ENCODE measurements at places on chromosomes 13 and 19.

- DNase-seq = no peak
Measured at GRCh38 chr19:40565910-40566495, 10.7 kb upstream of the SHKBP1 start.

GRCh38 chr13:44407891-44408290, 34.3 kb downstream of the SERP2 start:
- DNase-seq = no peak

DNA sequence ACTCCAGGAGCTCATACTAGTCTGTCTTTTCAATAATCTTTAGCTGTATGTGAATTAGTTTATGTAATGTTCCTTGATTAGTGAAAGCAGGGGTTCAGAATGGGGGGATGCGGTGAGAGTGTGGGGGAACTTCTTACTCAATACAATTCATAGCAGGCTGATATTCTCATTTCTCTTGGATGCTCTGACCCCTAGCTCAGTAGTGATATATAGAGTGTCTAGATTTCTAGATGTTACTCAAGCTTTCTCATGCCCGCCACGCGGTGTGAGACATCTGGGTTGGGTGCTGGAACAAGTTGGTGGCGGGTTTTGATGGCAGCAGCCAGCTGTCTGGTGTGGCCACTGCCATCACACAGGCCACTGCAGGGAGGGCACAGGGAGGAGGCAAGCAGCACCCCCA, 39.3 kb upstream of the FLT1 start:
- DNase-seq = no peak

- no peak for DNase-seq
Measured at GRCh38 chr19:347946-348861, 3.6 kb upstream of the MIER2 start.

DNA sequence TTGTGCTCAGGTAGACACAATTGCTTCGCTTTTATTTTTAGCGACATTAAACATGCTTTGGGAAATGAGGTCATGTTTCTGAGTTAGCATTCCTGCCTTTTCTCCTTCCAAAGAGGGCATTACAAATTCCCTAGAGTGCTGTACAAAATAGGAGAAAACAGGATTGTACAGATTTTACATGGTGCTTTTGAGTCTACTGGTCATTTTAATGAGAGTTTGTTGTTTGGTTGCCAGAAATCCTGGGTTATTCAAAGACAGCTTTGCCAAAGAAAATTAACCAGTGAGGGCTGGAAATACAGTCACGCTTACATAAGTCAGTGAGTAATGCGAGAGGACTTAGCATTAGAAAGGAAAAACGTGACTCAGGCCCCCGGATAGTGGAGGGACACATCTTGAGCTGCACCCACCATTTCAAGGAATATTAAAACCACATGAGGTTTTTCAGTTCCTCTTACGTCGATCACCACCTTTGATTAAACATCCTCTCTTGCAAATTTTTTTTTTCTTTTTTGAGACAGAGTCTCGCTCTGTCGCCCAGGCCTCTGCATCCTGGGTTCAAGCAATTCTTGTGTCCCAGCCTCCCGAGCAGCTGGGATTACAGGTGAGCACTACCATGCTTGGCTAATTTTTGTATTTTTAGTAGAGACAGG, 55.4 kb downstream of the SACS start:
- no peak for DNase-seq

DNA sequence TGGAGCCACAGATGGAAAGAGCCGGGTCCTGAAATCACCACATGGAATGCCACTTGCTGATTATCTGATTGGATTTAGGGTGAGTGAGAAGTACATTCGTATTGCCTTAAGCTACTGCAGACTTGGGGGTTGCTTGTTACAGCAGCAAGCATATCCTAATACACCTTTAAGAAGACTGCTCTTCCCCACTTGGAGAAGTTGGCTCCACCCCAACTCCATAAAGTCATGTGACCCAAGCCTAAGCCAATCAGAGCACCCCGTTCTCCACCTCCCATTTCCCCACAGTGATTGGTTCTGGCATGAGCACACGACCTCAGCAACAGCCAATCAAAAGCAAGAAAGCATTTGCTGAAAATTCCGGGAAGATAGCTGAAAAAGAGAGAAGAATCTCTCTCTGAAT, 23.1 kb downstream of the CACNA1A start:
- no peak for DNase-seq

DNA sequence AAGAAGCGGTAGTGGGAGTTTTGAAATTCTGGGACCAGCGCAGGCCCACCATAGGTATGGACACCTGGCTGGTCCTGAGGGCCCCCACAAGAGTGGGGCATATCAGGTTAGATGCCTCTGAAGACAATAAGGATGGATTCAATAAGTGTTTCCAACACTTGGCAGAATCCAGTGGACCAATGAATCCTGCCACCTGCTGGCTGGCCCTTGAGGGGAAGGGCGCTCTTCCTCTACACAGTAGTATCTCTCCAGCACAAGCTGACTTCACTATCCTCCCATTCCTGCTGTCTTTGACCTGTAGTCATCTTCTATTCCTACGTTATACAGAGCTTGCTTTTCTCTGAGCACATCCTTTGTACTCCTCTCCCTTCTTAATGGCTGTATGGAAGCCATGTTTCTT, 199.7 kb upstream of the TSHZ3 start:
- DNase-seq = no peak

DNA sequence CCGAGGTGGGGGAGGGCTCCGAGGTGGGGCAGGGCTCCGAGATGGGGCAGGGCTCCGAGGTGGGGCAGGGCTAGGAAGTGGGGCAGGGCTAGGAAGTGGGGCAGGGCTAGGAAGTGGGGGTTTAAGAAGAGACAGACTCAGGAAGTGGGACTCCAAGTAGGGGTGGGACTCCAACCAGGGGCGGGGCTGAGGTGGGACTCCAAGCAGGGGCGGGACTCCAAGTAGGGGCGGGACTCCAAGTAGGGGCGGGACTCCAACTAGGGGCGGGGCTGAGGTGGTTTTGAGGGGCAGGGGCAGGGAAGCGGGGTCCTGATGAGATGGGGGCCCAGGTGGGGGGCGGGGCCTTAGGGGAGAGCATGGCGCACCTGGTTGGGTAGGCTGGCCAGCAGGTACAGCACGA, 13.6 kb downstream of the CFD start:
- DNase-seq = no peak

- DNase-seq = no peak
Measured at GRCh38 chr13:55869648-55870047, 1271.1 kb upstream of the PRR20A start.

GRCh38 chr19:15014579-15014978, 34.7 kb upstream of the CASP14 start:
- DNase-seq = no peak

GRCh38 chr13:95707442-95708390, 30.8 kb downstream of the DNAJC3 start:
- DNase-seq = no peak

DNA sequence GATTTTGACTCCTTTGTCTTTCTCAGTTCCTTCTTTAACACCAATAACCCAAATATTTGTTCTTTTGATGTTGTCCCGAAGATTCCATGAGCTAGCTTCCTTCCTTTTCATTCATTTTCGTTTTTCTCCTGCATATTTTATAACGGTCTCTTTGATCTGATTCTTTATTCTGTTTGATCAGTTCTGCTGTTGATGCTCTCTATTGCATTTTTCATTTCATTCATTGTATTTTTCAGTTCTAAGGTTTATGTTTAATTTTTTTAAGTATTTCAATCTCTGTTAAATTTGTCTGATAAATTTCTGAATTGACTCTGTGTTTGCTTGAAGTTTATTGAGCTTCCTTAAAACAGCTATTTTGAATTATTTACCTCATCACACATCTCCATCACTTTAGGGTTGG, 68.4 kb upstream of the LRCH1 start:
- DNase-seq = no peak

- no peak for DNase-seq
Measured at GRCh38 chr19:3644351-3645066, 17.9 kb upstream of the CACTIN start.

- no peak for DNase-seq
Measured at GRCh38 chr19:48186015-48186414, 15.5 kb downstream of the ZSWIM9 start.

DNA sequence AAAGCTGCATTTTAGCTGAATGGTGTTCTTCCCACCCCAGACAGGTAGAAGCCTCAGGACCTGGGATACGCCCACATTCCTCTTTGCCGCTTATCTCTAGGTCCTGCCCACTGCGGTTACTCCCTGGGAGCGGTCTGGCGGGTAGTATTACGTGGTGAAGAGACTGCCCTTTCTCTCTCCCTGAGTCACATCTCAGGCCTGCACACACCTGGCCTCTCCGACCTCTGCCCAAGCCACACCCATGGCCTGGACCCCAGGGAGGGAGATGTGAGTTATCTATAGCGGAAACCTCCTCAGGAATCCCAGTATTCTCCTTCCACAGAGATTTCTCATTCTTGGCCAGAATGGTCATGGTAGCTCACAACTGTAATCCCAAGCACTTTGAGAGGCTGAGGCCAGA, 17.3 kb downstream of the RHPN2 start:
- DNase-seq = no peak

- DNase-seq = no peak
Measured at GRCh38 chr19:20154636-20155035, 12.4 kb upstream of the ZNF486 start.

- no peak for DNase-seq
Measured at GRCh38 chr13:42495751-42496150, 78.2 kb upstream of the TNFSF11 start.

Data from neural crest cell (in vitro differentiated cells).